GM12891 (cell line): ENCODE measurements at places on chromosomes 12 and 14.
A peak's percentile ranks its signal among the peaks of the same experiment; 100 is the strongest.

GRCh38 chr14:60705100-60705499, 19.1 kb downstream of the SIX4 start:
- DNase-seq: no peak

GRCh38 chr12:96419576-96420276, 19.5 kb upstream of the CDK17 start:
- no peak for DNase-seq

- no peak for DNase-seq
These were observed 8.6 kb upstream of the TMEM119 start for GRCh38 chr12:108606492-108606891.

GRCh38 chr14:100131181-100131580, 28.3 kb downstream of the DEGS2 start:
- DNase-seq: no peak

GRCh38 chr14:81716953-81717352, 183.3 kb upstream of the SEL1L start:
- DNase-seq: no peak

DNA sequence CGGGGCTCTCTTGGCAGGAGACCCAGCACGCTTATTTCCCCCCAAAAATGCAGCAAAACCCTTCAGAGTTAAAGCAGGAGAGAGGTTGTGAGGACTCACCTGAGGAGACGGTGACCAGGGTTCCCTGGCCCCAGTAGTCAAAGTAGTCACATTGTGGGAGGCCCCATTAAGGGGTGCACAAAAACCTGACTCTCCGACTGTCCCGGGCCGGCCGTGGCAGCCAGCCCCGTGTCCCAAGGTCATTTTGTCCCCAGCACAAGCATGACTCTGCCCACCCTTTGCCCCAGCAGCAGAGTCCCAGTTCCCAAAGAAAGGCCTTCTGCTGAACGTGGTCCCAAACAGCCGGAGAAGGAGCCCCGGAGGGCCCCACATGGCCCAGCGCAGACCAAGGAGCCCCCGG, 337.7 kb downstream of the TMEM121 start:
- DNase-seq: no peak

GRCh38 chr12:113400362-113400761, 3.3 kb downstream of the SDS start:
- no peak for DNase-seq

DNA sequence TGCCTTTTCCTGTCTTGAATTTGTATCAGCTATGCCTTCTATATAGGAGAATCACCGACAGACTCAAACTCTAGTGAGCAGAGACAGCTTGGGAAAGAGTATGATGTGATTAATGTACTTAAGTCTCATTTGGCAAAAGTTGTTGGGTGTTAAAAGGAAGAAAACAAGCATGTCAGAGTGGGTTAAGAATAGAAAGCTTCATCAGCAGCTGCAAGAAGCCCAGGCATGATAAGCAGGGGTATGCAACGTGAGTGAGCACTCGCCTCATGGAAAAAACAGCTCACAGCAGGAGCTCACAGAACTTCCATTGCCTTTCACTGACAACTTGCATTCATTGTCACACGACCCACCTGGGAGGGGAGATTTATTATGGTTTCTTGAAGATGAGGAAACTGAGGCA, 35.9 kb upstream of the WNK1 start:
- no peak for DNase-seq

GRCh38 chr14:29220566-29220965, 454.0 kb downstream of the FOXG1 start:
- DNase-seq: no peak

- DNase-seq: no peak
These were observed 11.5 kb upstream of the SFSWAP start for GRCh38 chr12:131699434-131699833.

DNA sequence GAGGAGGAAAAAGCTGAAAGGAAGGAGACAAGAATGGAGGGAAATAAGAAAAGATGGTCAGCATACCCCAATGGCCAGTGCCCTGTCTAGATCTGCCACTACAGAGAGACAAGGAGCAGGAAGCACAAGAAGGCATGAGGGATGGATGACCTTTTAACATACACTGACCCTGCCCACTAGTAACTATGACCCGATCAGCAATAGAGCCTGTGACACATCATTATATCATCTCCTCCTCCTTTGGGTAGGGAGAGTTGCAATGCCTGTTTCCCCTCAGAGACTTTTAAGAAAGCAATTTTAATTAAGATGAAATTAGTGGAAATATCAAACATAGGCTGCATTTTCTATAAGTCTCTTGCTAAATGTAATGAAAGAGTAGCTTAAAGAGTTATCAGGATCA, 4.7 kb upstream of the SLC2A13 start:
- no peak for DNase-seq

DNA sequence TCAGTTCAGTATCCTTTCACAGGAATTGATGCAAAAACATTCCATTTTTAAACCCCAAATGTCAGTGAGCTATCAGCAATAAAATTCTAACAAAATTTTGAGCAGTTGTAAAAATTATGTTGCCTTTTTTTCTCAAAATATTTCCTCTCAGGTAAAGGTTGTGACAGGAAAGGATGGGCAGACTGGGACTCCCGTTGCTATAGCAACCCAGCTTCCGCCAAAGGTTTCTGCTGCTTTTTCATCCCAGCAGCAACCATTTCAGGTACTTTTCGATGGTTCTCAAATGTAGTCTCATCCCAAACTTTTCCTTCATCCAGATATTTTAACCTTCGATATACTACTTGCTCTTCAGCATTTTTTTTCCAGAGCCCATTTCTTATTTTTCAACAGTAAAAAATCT, 13.6 kb downstream of the EP400 start:
- no peak for DNase-seq

GRCh38 chr12:115802767-115803166, 474.7 kb downstream of the MED13L start:
- DNase-seq: no peak

- no peak for DNase-seq
These were observed 13.2 kb downstream of the TAOK3 start for GRCh38 chr12:118359541-118359915.

GRCh38 chr14:79528828-79529416, 682.4 kb downstream of the DIO2 start:
- DNase-seq: no peak

GRCh38 chr12:33830070-33830469, 192.2 kb upstream of the ALG10 start:
- no peak for DNase-seq

DNA sequence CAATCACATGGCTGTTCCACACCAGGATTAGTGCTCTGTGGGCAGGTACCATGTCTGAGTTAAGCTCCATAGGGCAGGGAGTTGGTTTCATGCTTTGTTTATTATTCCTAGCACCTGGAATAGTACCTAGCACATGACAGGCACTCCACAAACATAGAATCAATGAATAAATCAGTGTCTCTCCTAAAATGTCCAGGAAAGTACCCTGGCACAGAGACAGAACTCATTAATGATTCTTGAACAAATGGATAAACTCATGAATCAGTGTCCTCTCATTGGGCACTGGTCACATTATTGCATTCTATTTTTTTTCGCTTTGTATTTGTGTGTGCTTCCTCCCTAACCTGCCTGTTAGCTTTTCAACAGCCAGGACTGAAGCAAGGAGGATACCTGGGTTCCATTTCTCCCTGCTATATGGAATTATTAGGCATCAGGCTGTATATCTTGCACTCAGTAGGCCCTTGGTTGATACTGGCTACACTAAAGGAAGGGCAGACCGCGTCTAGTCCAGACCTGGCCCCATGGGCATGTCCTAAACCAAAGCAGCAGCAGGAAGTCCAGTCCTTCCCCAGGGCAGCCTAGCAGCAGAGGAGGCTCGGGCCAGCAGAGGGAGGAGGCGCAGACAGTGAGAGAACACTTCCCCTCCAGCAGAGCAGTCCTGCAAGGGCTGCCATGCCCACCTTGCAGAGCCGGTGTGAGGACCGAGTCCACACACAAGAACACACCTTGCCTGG, 18.4 kb downstream of the HDAC7 start:
- no peak for DNase-seq

DNA sequence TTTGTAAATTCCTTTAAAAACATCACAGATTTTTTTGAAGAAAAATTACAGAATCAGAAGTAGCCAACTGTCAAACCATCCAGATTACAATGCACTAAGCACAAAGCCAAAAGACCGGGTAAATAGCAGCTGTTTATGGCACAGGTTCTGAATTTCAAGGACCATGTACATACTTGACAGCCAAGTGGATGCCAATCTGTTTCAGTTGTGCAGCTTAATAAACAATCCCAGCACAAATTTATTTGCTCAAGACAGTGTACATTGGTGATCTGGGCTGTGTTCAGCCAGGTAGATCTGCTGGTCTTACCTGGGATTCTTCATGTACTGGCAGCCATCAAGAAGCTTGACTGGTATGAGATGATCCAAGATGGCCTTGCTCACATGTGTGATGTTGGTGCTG, 229.8 kb upstream of the FLRT2 start:
- DNase-seq: no peak

DNA sequence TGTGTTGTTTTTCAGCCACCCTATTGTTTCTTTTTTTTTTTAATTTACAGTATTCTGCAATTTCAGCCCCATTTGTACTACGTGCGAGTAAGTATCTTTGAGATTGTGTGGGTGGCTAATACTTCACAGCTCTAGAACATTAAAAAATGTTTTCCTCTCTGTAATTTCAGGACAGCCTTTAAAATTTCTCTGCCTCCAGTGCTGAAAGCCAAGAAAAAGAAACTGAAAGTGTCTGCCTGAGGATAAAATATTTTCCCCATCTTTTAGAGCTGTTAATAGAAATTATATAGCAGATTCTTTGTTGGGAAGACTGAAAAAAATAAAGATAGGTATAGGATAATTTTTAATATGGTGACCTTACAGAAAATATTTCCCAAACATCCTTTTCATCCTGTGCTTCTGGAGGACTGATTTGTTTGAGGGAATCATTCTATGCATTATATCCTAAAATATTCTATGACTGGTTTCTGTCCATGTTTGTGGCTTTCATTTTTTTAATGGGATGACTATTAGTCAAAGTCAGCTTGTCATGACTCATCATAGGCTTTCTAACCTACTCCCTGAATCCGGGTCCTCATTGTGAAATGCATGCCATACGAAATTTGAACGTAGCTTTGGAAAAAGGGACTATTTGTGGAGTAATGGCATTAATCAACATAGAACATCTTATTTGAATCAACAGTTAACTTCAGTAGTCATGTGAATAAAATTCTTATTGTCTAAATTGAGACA, 10.8 kb upstream of the TCTN2 start:
- no peak for DNase-seq

- peak; percentile 30 for DNase-seq
These were observed 752 bp downstream of the DACT1 start for GRCh38 chr14:58638231-58639197.

DNA sequence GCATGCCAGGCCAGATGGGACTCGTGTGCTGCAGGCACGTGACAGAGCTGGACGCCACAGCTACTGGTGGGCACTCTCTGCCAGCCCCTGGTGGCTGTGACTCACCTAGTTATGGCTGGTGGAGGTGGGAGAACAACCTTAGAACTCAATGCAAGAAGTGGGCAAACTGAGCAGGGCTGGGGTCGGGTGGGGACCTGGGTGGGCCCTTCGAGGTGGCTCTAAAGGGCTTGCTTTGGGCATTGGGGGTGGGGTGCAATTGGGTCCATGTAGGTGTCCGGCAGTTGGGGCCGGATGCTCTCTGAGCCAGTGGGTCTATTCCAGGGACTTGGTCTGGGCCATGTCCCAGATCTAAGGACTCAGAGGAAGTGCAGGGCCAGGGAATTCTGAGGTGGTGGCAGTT, 5.1 kb upstream of the SERPINA12 start:
- no peak for DNase-seq

DNA sequence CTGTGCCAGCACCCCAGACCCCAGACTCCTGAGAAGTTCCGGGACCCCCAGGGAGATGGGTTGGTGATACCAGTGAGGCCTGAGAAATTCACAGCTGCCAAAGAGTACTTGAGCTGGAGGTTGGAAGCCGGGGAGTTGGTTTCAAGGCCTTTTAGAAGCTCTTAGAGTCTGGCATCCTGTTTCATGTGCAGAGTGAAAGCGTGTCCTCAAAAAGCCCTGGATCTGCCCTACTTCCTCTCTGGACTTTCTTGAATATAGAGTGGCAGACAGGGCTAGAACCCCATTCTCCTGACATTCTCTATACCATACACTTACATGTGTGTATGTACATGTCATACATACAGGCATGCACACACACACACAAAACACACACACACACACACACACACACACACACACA, 31.3 kb upstream of the PPM1A start:
- no peak for DNase-seq

DNA sequence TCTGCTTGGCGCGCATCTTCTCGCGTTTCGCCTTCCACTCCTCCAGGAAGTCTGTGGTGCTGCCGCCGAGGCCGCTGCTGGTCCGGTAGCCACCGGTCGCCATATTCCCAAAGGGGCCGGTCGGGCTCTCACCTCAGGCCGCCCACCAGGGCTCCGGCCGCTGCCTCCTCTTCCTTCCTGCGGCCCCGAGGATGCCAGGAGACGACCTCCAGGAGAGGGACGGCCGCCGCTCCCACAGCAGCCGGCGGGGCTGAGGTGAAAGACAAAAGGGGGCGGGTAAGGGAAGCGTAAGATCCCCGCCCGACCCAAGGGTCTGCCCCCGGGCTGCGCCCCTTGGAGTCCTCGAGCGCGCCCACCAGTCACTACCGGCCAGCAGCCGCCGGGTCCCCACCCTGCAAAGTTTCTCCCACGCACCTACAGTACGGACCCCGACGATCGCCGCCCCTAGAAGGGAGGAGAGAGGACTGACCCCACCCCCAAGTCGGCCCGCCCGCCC, 574 bp downstream of the PAWR start:
- no peak for DNase-seq

GRCh38 chr14:57970175-57970574, 104.3 kb upstream of the SLC35F4 start:
- DNase-seq: no peak

DNA sequence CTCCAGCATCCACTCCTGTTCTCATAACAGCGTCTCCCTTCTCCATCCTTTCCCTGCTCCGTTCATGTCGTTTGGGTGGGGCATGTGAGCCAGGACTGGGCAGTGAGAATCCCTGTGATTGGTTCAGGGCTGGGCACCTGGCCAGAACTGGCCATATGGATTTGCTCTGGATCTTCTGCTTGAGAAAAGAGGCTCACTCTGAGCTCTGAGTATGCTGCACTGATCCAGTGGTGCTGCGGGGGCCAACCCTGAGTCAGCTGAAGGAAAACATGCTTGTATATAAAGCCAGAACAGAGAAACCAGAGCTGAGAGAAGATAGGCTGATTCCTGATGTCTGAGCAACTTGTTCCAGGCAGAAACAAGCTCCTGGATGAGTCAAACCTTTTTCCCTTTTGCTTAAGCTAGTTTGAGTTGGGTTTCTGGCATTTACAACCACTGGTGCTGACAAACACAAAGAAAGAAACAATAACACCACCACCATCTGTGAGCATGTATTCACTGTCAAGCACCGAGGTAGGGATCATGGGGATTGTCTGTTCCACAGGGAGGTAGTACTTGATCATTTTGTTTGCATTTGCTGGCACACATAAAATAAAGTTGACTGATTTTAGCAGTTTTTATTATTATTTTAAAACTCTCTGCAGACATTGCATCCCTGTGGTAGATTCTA, 14.0 kb upstream of the HPD start:
- no peak for DNase-seq

DNA sequence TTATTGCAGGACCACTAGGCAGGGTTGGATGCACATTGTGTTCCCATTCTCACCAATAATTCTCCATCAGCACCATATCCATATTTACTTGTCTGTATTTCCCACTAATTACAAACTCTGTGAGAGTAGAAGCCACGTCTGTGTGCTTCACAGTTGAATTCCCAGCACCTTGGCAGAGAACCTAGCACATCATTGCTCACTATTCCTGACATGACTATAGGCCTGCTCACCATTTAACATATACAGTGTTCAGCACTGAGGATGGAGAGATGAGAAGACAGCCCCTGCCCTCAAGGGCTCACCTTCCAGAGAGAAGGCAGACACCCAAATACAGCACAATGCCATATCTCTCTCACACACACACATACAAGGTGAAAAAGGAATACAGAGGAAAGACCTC, 5.0 kb downstream of the DAD1 start:
- DNase-seq: no peak
